Keratinocyte (primary cell): ENCODE measurements at places on chromosomes 2 and 18.

DNA sequence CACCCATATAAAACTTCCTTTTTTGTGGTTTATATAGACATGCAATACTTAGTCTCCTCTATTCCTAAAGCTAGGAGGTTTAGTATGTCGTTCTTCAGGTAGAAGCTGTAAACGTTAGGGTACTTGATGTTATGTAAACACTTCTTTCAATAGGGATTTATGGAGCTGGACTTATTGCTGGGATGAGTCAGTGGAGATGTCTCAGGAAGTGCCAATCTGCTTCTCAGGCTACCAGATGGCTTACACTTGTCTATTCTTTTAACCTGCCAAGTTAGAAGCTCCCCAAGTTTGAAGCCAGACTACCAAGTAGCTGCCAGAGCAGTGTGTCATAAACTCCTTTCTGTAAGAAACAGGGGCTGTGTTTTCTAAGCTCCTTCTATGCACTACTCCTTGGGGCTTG is 756.5 kb upstream of the LRRTM1 start:
- DNase-seq: no peak

GRCh38 chr2:210527286-210527685 is 29.1 kb upstream of the CPS1 start:
- no peak for DNase-seq

- DNase-seq: no peak
Observed at GRCh38 chr2:148653437-148653836, 8.9 kb downstream of the EPC2 start.

DNA sequence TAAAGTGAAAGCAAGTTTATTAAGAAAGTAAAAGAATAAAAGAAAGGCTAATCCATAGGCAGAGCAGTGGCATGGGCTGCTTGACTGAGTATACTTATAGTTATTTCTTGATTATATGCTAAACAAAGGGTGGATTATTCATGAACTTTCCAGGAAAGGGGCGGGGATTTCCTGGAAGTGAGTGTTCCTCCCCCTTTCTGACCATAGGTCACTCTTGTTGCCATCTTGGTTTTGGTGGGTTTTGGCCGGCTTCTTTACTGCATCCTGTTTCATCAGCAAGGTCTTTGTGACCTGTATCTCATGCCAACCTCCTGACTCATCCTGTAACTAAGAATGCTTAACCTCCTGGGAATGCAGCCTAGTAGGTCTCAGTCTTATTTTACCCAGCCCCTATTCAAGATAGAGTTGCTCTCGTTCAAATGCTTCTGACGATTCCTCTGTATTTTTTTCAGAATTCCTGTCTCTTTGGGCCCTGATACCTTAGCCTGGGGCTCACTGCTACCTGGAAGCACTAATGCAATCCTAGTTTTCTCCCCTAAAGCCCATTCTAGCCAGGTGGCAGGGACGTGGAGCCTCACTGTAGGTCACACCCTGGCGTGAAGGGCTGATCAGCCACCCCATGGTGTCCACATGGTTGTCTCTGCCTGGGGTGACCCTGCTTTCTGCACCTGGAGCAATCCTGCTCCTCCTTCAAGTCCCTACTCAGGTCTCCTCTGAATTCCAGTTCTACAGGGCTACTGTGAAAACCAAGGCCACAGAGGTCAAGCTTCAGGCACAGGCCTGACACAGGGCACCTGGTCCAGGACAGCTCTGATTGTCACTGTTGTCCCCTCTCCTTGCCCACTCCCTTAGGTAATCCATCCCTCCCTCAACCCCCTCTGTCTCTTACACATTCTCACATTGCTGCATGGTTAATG is 6.0 kb upstream of the SLC35F6 start:
- peak; percentile 98 for DNase-seq

GRCh38 chr2:204110338-204110741 is 173.8 kb downstream of the ICOS start:
- no peak for DNase-seq

- DNase-seq: no peak
Observed at GRCh38 chr2:239026711-239027361, 179.0 kb downstream of the TWIST2 start.

DNA sequence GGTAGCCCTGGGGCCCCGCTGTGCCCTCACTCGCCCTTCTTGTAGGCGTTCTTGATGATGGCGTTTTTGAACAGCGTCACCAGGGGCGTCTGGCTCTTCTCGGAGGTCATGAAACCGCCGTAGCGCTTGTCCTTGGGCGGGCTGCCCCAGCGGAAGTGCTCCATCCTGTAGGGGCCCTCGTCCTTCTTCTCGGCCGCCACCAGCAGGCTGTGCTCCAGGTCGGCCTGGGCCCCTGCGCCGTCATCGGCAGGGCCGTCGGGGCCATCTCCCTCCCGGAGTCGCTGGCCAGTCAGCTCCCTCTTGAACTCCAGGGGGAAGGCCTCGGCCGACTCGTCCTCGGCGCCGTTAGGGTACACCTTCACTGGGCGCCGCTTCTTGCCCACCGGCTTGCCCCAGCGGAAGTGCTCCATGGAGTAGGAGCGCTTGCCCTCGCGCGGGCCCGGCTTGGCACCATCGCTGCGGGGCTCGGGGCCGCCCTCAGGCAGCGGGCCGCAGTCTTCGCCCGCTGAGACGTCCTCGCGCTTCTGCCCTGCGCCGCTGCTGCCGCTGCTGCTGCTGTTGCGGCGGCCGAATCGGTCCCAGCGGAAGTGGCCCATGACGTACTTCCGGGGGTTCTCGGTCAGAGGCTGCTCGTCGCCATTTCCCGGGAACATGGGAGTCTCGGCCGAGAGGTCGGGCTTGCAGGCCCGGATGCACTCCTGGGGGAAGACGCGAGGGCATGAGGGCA is 7.2 kb downstream of the POMC start:
- DNase-seq: no peak

GRCh38 chr2:229612384-229612971 is 101.9 kb downstream of the DNER start:
- no peak for DNase-seq

DNA sequence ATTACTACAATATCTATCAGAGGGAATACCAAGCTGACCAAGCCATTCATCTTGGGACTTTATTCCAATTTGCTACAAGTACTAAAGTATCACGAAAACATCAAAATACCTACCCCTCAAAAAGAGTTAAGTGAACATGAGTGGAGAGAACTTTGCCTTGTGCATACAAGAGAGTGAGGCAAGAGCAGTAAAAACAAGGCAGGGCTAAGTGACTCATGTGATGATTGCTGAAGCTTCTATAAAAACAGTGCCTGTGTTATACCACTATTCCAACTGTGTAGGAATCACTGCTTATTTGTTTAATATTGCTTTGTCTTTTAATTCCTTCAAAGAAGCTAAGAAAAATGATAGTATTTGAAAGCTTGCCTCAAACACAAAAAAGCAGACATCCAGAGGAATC is 61.2 kb downstream of the FARSB start:
- no peak for DNase-seq

GRCh38 chr2:3038636-3039035 is 339.0 kb downstream of the EIPR1 start:
- DNase-seq: no peak

DNA sequence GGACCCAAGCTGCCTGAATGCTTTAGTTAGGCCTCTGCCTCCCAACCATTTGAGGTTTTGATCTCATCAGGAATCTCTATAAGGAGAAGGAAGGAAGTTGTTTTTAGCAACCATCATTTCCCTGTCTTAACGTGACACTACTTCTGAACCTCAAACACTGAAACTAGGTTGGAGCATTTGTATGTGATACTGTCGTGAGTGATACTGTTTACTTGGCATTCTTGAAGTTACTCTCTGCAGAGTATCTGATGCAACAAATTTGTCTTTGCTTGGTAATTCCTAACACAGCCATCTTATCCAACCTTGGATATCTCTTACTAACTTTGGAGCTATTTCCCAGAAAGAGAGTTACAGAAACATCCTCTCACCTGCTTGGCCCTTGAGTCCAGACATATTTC is 22.1 kb downstream of the TTLL4 start:
- DNase-seq: no peak

DNA sequence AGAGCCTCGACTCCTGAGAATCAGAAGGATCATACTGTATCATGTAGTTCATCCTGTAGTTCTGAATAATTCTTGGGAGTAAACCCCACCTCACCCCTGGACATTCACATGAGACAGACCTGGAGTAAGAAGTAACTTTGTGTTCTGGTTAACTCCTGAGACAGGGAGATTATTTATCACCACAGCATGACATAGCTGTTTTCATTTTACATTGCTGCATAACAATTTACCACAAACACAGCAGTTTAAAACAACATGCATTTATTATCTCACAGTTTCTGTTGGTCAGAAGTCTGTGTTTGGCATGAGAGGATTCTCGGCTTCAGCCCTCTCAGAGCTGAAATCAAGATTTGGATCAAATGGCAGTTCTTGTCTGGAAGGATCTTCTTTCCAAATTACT is 855.8 kb upstream of the FANCL start:
- DNase-seq: no peak

DNA sequence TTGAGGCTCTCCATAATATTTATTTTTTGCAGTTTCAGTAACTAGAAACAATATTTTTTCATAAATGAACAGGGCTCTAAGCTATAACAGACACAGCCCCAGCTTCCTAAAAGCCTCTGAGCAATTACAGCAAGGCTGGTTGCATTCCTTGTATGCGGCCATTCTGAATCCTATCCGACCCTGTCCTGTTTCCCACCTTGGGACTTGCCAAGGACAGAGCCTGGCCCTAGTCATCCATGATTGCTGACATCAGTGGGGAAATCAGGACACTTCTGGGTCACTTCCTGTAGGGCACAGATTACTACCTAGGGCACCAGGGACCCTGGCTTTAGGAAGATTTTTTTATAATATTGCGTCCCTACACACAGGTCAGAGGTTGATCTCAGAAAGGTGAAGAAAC is 5.5 kb downstream of the TMEM177 start:
- no peak for DNase-seq

GRCh38 chr2:17538022-17538843 is 2.3 kb upstream of the VSNL1 start:
- DNase-seq: no peak

DNA sequence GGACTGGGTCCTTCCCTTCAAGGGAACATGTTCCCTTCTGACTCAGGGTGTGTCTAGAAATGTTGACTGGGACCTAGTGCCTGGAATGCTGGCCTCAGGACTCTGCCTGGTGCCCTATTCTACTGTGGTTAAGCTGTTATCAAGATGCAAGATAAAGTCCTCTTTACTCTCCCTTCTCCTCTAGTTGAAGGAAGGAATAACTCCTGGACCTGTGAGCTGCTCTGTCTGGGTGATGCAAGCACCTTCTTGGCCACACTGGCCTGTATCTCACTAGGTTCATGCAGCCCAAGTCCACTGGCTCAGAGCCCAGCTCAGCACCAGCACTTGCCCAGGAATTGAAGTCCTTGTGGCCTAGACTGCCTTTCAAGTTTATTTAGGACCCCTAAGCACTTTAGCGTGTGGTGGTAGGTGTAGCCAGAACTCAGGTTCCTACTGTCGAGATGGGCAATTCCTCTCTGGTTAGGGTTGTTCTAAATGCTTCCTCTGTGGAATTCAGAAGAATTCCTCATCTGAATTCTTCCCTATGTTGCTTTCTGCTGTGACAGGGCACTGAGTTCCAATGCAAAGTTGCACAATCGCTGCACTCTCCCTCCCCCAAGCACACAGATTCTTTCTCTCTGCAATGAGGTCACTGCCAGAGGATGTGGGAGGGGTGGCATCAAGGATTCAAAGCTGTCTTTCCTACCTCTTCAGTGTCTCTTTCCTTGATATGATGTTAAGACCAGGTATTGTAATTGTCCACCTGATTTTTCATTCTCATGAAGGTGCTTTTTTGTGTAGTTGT is 54.7 kb downstream of the VWC2L start:
- DNase-seq: no peak

GRCh38 chr2:46290078-46290477 is 7.1 kb upstream of the EPAS1 start:
- DNase-seq: no peak

- no peak for DNase-seq
Observed at GRCh38 chr2:70367722-70368323, 66.0 kb upstream of the FAM136A start.

- no peak for DNase-seq
Observed at GRCh38 chr18:45505497-45506206, 109.6 kb upstream of the SLC14A2 start.

- DNase-seq: no peak
Observed at GRCh38 chr2:119659601-119660342, 19.2 kb upstream of the TMEM177 start.

- DNase-seq: no peak
Observed at GRCh38 chr2:170501421-170502043, 213.6 kb upstream of the SP5 start.

GRCh38 chr2:64819774-64820688 is 166.3 kb upstream of the SERTAD2 start:
- no peak for DNase-seq

DNA sequence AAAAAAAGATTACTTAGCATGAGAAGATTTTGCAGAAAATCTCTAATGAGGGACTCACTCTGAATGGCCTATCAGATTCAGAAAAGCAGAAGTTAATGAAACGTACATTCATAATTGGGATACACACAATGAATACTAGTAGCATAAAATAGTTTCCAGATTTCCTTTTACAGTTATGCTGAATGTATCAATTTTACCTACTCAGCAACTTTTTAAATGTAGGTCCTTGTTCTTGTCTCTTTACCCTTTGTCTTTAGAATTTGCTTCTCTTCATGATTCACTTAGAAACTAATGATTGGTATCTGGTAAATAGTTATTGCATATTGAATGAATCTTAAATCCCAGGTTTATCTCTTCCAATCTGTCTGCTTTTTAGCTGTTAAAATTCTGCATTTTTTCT is 458.8 kb downstream of the DSC3 start:
- no peak for DNase-seq

- no peak for DNase-seq
Observed at GRCh38 chr2:7108792-7109532, 191.8 kb downstream of the RNF144A start.

DNA sequence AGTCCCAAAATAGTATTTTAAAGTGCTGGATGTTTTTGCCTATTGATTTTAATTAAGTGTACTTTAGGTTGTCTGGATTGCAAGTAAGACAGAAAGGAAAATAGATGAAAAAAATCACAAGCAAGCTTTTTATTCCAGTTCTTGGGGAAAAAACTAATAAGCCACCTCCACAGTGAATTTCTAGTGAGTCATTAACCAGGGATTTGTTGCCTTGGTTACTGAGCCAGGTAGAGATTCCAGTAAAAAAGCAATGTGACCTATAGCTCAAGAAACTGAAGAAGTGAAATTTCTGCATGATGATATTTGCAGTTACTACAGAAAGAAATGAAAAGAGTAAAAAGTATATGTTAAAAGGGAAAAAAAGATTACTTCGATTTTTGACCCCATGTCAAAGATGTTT is 160.6 kb downstream of the METTL4 start:
- no peak for DNase-seq

GRCh38 chr18:32040936-32041335 is 22.3 kb downstream of the RNF125 start:
- DNase-seq: no peak
